Cerebellar cortex (tissue), 1 donor: ENCODE measurements at places on chromosomes 2 and 18.

DNA sequence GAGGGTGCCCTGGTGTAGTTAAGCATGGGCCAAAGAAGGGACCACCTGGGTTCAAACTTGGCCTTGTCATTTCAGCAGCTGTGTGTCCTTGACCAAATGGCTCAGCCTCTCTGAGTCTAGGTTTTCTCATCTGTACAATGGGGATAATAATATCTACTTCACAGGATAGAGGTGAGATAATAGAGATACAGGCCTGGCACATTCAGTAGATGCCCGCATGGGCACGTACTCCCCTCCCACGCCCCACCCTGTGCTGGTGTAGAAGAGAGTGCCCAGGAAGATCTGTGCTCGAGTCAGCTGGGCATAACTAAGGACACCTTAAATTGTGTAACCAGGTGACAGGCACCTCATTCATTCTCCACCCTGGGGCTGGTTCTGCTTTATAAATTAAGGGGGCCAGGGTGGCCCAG lies 8.4 kb upstream of the TMEM185B start:
- DNase-seq, result no peak

DNA sequence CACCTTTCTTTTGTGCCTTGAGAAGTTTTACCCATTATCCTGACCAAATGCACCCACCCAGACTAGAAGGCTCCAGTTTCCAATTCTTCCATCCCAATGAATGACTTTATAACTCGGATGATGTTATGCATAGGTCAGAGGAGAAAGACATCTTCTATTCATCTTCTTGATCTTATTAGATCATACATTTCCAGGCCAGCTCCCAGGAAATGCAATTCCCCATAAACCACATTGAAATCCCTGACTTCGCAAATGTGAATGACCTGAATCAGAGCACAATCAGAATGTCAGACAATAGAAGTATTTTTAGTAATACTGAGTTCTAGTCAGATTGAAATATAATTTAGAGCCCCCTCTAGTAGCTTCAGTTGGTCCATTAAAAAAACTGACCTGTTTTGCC lies 62.9 kb downstream of the NYAP2 start:
- DNase-seq, result no peak

DNA sequence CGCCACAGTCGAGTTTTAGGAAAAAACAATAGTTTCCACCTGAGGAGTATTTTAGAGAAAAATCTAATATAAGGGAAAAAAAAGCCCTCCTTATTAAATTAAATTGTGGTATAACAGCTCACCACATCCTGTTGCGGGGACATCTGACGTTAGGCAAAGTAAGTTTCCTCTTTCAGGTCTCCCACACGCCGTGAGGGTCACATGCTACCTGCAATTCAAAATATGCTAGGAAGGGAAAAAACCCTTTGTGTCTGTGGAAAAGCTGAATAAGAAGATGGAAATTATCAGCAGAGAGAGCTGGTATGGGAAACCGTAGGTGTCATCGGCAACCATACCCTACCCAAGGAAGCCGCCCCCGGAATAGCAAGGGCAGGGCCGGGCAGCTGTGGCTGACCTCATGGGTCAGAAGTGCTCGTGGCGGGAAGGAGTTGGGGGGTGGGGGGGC lies 128.0 kb downstream of the NFATC1 start:
- no peak for DNase-seq

- DNase-seq, result no peak
Measured at GRCh38 chr2:220279840-220280239, 652.4 kb downstream of the SLC4A3 start.

DNA sequence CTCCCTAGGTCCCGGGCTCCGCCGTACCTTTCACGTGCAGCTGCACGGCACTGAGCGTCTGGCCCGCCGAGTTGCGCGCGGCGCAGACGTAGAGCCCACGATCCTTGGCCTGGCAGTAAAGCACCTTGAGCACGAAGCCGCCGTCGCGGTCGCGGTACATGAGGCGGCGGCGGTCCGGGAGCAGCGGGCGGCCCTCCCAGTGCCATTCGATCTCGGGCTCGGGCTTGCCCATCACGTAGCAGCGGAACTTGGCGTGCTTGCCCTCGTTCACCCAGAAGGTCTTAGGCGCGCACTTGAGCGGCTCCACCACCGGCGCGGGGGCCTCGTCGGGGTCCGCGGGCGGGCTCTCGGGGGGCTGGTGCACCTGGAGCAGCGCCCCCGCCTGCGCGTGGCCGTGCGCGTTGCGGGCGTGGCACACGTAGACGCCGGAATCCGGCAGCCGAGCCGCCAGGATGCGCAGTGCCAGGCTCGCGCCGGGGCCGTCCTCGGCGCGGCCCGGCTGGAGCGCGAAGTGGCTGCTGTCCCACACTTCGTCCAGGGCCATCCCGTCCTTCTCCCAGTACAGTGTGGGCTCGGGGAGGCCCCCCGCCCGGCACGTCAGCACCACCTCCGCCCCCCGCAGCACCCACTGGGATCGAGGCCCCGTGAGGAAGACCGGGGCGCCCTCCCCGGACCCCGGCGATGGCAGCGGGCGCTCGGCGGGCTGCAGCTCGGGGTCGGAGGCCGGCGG lies 980 bp downstream of the OBSL1 start:
- DNase-seq, result peak; percentile 31

DNA sequence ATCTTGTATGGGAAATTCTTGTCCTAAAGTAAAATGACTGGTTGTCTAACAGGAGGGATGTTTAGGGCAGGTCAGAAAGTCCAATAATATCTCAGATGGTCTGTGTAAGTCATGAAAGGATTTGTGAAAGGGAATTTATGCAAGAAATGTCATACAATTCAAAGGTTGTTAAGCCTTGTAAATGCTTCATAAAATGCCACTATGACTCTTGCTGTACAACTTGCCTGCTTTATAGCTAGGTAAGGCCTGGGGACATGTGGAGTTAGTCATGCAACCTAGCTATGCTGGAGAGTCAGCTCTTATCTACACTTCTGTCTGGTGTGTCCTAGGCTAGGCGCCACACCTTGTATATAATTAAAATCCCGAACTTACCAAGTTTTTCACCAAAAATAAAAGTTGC lies 36.9 kb upstream of the VWA3B start:
- no peak for DNase-seq
